ENCODE measurements at places on chromosomes 6 and 20.
A peak's percentile ranks its signal among the peaks of the same experiment; 100 is the strongest.

DNA sequence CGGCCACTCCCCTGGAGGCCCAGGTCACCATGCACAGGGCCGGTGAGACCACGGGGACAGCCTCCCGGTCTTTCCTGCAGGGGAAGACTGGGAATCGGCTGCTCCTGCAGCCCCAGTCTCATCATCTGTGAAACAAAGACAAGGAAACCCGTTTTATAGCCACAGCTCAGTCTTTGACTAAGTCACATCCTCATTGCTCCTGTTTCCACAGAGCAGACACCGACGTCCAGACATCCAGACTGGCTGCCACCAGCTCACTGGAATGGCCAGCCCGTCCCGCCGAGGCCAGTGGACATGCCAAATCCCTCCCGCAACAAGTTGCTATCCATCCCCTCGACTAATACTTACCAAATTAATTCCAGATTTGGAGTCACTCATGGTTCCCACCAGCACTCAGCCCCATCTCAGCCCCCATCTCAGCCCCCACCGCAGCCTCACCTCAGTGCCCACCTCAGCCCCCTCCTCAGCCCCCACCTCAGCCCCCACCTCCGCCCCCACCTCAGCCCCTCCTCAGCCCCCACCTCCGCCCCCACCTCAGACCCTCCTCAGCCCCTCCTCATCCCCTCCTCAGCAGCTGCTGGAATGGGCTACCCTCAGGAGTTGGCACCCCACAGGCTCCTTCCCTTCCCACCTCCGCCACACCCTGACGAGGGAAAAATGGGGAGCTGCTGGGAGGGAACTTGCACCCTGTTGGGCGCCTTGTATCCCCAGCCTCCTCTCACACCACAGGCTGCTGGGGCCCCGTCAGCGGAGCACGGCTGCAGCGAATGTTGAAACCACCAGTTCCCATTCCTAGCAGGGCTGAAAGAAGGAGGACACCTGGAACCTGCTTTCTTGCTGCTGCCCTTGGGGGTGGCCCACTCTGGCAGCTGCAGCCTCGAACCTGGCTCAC lies 48.7 kb downstream of the YTHDF1 start:
- DNase-seq = no peak

GRCh38 chr6:33050014-33050810 lies 23.2 kb downstream of the HLA-DPA1 start:
- DNase-seq = no peak

DNA sequence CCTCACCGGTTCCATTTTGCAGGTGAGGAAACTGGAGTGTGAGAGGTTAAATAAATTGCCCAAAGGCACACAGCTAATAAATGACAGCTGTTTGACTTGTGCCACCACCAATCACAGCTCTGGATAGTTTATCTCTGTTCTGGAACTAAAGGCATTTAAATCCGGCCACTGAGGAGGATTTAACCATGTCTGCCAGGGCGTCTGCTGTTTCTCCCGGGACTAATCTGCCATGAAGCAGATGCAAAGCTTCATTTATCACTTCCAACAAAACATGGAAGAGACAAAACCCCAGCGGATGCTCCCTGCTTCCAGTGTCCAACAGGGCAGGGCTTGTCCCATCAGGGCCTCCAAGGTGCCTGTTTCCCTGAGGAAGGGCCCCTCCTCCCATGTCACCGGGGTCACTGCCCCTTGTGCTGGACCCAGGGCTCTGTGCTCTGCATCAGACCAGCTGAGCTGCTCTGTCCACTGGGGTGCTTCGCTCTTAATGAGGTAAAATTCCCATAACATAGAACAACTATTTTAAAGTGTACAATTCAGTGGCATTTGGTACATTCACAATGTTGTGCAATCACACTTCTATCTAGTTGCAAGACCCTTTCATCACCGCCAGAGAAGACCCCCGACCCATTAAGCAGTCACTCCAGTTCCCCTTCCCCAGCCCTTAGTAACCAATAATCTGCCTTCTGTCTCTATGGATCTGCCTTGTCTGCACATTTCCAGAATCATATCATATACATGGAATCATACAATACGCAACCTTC lies 244.3 kb downstream of the PTPRT start:
- no peak for DNase-seq

DNA sequence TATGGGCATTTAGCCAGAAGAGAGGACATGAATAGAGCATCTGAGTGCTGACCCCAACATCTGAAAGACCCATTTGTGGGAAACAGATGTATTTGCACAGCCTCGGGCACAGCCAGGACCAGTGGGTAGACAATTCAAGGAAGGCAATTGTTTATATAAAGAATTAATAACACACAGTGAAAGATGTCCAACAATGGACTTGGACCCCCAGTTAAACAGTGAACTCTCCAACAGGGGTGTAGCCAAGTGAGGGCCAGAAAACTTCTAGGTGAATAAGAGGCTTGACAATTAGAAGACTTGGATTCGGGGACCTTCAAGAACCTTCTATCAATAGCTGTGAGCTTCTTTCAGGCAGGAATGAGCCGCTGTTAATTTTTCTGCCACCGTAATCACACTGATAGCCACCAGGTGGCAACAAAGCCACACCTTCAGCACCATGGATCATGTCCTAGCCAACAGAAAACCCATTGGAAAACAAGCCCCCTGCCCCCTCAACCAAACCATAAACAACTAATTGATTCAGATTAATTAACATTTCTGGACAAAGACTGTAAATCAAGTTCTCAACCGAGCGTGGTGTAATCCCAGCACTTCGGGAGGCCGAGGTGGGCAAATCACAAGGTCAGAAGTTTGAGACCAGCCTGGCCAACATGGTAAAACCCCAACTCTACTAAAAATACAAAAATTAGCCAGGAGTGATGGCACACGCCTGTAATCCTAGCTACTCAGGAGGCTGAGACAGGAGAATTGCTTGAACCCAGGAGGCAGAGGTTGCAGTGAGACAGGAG lies 8.8 kb upstream of the SRSF6 start:
- peak; percentile 67 for DNase-seq

- DNase-seq = no peak
These were observed 15.0 kb downstream of the MAP7 start for GRCh38 chr6:136535017-136535765.

- DNase-seq = no peak
These were observed 390.2 kb upstream of the FLRT3 start for GRCh38 chr20:14727485-14728150.

DNA sequence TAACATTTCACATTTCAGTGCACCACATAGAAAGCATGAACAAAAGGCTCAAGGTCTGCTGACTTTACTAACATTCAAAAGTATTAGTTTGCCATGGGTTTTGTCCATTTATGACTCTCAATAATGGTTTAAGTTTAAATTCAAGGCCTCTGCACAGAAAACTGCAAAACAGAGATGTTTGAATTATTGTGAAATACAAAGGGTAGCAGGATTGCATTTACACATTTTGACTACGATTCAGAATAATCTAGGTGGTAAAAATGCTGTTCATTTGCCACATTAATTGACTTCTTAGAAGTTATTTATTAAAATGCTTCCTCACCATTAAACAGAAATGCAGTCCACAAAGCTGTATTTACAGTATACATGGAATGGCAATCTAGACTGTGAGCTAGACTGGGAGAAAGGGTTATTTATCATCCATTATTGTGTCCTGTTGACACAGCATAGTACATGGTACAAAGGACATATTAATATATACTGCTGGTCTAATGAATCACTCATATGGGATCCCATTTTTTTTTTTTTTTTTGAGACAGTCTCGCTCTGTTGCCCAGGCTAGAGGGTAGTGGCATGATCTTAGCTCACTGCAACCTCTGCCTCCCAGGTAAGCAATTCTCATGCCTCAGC lies 18.0 kb downstream of the USP49 start:
- DNase-seq = no peak

DNA sequence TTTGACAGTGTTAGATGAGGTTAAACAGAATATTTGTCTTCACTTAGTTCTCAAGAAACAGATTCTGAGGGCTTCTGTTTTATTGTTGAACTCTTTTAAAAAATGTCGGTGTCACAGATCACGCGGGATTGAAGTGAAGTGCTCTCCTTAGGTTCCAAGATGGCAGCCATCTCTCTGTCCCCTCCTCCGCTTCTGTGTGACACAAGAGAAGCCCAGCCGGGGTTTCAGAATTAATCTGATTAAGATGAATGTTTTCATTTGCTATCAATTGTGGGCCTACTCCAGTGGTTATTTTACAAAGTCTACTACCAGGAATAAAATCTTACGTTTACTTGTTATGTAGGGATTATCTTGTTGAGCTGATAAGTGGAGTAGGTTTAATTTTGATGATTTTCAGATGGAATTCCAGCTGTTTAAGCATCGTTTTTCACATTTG lies 10.9 kb downstream of the HIVEP1 start:
- no peak for DNase-seq

GRCh38 chr6:122609881-122610689 lies at the start of gene PKIB:
PKIB (plus strand) TSS chr6:122610405; CDS start chr6:122717795, 107,390 bp downstream.
- peak; percentile 65 for DNase-seq

DNA sequence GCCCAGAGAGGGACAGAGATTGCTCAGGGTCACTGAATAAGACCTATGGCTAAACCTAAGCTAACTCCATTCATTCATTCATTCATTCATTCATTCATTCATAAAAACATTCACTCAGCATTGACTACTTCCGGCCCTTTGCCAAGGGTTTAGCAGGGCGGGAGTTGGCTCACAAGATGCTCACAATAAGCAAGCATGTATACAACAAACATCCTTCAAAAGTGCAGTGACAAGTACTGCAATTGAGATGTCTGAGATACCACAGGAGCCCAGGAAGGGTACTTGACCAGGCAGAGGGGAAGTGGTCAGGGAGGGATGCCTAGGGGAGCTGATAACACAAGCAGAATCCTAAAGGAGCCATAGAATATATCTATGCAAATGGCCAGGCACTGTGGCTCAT lies 18.2 kb upstream of the KIAA1755 start:
- no peak for DNase-seq

- no peak for DNase-seq
These were observed 195.9 kb downstream of the TENT5A start for GRCh38 chr6:81556551-81556950.

- peak; percentile 48 for DNase-seq
These were observed 35.7 kb downstream of the CEBPB start for GRCh38 chr20:50226093-50226974.

DNA sequence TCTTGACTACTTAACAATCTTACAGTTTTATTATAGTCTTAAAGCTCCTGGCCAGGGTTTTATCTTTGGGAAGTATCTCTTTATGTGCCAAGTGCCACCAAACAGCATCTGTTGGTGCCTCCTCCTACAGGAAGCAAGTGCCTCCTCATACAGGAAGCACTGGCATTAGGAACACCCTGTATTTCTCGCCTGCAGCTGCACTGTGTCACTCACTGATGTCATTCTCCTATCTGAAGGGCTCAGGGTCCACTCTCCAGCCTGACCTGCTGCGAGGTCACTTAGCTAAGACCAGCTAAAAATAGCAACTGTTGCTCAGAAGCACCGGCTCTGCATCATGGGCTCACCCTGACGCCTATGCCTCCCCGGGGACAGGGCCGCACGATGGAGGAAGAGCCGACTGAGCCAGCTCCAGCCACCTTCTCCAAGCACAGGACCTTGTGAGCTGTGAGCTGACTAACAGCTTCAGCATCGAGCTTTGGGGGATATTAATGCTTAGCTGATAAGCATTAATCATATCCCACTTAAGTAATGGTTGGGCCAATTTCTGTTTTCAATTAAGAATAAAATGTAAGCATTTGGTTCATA lies 66.3 kb upstream of the CD93 start:
- peak; percentile 82 for DNase-seq

DNA sequence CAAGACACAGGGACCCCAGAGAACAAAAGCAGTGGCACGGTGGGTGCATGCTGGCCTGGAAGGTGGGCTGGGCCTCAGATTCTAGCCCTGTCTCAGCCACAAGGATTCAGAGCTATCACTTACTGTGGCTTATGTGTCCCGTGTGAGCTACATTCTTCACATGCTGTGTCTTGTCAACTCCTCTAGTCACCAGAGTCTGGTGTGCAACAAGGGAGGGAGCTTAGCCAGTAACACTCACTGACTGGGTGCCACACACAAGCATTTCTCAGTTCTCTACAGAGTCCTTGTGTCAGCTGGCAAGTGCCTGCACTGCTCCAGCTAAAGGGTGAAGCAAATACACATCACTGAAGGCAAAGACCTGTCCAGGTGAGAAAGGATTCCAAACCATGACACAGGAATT lies 186.9 kb upstream of the CDYL start:
- no peak for DNase-seq

DNA sequence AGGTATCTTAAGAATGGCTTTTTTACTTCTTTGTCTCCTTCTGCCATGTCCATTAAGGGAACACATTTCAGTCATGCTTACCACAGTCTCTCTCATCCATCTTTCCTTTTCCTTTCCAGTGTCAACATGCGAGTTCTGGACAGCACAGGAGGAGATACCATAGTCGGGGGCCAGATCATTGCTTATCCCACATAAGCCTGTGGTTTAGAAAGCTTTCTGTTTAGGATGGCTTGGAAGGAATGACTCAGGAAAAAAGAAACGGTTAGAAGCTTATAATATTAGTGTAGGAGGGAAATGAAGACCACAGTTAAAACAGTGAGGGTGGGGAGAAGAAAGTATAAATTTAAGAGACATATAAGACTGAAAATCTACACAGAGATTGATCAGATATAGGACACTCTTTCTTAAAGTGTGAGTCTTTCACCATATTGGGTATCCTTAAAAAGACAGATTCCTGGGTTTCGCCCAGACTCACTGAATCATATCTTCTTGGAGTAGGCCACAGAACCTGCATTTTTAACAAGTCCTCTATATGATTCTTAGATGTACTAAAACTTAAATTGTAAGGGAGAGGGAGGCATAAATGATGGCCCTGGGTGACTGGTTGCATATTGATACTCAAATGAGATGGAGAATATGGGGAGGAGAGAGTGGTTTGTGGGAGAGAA lies 36.1 kb downstream of the DSE start:
- DNase-seq = peak; percentile 67

Data from choroid plexus epithelial cell (primary cell).